ENCODE measurements at places on chromosomes 5 and 9. TPM values are rescaled to one million over a fixed set of nuclear protein-coding genes. Genes with fewer than 3 reads are reported as not detected.
A peak's percentile ranks its signal among the peaks of the same experiment; 100 is the strongest.

The TRPM3 gene
- 3.9 TPM for total RNA-seq

The ENTPD8 gene
- total RNA-seq, result not detected

The NOP16 gene
- 31.8 TPM for total RNA-seq

The ABO gene
- total RNA-seq, result not detected

The RNF224 gene
- not detected for total RNA-seq

The NMUR2 gene
- not detected for total RNA-seq

The PCDHA9 gene
- total RNA-seq, result not detected

- no peak for DNase-seq
Measured at GRCh38 chr5:171673328-171673727, 112.3 kb upstream of the SMIM23 start.

GRCh38 chr9:76642701-76643209 lies 121.5 kb upstream of the PCA3 start:
- no peak for DNase-seq

- no peak for DNase-seq
Measured at GRCh38 chr9:136995362-136995761, 1.0 kb downstream of the CLIC3 start.

DNA sequence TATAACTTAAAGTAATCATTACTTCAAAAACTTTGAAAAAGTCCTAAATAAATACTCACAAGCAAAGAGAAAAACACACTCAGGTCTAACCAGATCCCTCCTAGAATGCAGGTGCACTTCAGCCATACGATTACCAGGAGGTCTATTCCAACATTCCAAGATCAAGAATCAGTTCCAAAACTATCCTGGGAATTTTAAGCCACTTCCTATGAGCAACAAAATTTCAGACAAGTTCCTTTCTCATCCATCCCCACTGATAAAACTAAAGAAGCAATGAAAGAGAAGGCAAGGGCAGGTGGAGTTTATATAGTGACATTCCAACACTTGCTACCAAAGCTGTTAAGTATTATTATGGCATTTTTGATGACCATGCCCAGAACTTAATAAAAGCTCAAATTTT lies 29.6 kb downstream of the MLLT3 start:
- no peak for DNase-seq

DNA sequence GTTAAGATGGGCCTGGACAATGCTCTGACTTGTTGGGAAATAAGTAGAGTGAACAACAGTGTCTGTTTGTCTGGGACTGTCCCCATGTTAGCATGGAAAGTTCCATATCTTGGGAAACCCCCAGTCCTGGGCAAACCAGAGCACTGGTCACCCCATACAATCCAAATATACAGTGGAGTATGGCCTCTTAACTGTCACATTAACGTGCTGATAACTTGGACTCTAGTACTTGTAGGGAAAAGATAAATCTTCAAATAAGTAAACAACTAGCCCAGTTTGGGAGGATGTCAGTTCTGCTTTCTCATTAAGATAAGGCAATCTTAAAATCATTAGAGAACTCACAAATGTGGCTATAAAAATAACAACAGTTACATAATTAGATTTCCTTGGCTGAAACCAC lies 47.6 kb upstream of the JAK2 start:
- DNase-seq, result no peak

- no peak for DNase-seq
Measured at GRCh38 chr9:131214286-131214856, 61.9 kb downstream of the FAM78A start.

GRCh38 chr5:107072440-107072839 lies 598.3 kb downstream of the EFNA5 start:
- no peak for DNase-seq

DNA sequence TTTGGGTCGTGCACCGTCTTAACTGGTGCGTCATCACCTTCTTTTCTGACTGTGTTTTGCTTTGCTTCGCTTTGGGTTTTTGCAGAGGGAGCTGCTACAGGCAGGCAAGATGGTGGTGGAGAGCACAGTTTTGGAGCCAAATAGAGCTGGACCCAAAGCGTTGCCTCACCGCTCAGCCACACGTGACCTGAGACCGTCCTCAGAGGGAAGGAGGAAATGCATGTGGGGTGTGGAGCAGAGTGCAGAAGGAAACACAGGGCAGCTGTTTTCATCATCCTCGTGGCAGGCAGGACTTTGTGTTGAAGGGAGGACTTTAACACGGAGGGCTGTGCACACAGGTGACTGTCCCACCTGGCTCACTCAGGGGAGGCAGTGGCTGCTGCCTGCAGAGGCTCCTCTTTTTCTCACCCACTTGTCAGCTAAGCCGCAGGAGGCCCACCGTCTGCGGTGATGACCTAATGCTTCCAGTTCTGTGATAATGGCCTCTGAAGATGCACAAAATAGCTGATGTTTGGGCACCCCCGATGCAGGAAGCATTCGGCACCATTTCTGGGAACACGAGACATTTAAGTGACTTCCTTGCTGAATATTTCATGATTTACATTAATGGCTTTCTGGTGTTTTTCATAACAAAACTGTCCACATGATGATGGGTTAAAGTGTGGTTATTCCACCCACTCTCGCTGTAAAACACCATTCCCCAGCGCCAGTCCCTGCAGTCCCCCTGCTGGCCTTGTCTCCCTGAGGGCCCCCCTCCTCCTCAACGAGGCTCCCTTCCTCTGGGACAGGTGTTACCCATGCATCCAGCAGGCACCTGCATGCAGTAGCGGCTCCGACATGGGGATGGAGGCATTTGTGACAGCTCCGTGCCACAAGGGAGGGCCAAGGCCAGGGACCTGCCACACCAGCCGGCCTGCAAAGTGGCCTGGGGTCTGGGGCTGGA lies 12.4 kb upstream of the UBAC1 start:
- DNase-seq, result no peak

DNA sequence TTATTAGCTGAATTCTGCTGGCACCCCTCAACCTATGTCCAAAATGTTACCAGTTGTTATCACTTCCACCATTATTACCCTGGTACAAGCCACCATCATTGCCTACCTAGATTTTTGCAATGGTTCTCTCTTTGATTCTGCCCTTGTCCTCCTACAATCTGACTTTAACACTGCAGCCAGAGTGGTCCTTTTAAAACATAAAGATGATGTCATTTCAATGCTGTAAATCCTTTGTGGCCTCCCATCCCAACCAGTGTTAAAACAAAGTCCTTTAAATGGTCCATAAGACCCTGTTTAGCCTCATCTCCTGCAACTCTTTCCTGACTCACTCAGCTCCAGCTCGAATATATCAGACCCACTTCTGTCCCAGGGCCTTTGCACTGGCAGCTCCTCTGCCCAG lies 54.9 kb upstream of the FSTL4 start:
- DNase-seq, result no peak

DNA sequence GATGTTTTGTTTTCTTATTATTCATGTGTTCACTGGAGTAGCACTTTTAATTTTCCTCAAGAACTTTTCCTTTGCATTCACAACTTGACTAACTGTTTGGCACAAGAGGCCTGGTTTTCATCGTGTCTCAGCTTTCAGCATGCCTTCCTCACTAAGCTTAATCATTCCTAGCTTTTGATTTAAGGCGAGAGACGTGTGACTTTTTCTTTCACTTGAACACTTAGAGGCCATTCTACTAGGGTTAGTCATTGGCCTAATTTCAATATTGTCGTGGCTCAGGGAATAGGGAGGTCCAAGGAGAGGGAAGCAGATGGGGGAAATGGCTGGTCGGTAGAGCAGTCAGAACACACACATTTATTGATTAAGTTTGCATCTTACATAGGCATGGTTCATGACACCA lies 94.0 kb downstream of the ZNF462 start:
- DNase-seq, result no peak

DNA sequence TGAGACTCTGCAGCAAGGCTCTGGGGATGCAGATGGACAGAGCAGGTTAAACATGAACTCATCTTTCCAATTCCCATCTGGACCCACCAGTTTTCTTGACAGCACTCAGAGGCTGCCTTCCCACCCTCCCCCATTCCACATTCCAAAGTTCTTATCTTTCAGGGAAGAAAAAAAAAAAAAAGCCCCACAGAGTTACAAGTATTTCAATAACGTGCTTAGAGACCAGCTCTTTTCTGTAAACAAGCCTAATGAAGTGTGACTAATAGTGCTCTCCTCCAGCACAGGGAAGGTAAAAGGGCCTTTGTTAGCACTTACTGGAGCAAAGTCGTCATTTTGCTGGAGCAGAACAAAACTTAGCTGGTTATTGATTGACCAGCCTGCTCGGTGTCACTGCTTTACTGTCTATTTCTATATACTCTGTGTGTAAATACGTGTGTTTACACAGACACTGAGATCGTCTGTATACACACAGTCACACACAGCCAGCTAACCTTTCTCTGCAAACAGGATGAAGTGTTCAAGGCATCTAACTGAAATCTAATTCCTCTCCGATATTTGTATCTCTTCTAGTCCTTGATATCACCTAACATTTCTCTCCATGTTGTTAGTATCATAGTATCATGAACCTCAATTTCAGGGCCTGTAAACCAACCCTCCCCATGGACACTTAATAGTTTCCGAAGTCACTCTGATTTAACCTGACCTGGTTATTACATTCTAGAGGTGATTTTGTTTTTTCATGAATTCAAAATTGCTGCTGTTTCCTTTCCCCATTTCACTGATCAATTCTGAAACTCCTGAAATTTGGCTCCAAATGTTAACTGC lies 84.9 kb downstream of the ZNF608 start:
- DNase-seq, result peak; percentile 88

DNA sequence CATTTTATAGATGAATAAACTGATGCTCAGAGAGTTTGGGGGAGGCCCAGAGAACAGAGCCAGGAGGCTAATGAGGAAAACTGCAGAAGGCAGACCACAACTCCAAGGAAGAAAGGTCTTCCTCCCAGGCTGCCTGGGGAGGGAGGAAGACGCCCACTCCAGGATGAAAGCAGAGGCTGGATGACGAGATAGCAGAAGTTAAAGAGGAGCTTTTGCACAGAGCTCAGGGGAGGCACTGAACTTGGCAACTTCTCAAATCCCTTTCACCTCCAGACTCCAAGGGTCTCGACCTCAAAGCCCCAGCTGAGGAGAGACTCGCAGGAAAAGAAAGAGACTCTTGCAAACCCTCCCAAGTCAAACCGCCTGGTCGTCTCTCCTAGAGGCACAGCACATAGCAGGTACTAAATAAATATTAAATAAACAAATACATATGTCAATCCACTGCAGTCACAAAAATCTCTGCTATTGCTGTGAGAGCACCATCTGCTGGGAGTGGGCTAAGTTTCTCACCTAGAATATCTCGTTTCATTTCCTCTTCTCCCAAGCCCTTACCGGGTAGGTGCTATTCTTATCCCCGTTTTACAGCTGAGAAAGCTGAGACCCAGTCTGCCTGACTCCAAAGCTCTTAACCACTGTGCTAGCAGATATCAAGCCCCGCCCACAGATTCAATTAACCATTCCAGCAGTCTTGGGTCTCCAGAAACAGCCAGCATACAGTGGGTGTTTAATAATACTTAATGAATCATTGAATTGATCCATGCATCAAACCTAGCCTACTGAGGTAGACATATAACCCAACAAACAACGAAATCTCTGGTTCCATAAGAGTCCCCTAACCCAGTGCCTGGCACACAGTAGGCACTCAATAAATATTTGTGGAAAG lies 97.8 kb upstream of the HAND1 start:
- peak; percentile 11 for DNase-seq

- DNase-seq, result no peak
Measured at GRCh38 chr5:150573867-150574817, 66.2 kb downstream of the NDST1 start.

GRCh38 chr5:54186108-54186507 lies 124.3 kb downstream of the ARL15 start:
- no peak for DNase-seq

DNA sequence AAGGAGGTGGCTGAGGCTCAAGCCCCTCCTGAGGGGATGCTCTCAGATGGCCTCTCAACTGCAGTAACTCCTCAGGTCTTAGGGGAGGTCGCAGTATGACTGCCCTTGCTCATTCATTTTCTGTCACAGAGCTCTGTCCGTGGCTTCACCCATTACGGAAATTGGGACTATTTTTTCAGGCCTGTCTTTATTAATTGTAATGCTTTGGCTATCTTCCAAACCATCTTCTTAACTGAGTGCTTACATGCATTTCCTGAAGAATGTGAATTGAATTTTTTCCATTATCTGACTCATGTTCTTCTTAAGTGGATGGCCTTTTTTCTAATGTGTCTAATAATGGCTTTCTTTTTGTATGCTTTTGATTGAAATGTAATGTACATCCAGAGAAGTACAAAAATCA lies 36.4 kb upstream of the SV2C start:
- no peak for DNase-seq

DNA sequence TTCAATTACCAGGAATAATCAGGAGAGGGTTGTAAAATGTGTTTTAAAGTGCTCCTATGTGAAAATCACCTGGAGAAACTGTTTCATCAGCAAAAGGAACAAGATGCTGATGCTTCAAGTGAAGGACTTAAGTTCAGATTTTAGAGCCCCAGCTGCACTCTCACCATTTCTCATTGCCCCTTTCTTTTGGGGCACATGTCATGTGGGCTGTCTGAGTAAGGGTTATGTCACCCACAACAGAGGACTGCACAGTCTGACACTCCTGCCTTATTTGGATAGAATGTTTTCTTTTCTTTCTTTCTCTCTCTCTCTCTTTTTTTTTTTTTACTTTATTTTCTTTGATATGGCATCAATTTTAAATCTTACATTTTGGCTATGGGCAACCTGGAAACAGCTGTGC lies 204.1 kb upstream of the EFNA5 start:
- DNase-seq, result no peak

- peak; percentile 82 for DNase-seq
Measured at GRCh38 chr5:149990518-149991376, 9.7 kb downstream of the TIGD6 start.

DNA sequence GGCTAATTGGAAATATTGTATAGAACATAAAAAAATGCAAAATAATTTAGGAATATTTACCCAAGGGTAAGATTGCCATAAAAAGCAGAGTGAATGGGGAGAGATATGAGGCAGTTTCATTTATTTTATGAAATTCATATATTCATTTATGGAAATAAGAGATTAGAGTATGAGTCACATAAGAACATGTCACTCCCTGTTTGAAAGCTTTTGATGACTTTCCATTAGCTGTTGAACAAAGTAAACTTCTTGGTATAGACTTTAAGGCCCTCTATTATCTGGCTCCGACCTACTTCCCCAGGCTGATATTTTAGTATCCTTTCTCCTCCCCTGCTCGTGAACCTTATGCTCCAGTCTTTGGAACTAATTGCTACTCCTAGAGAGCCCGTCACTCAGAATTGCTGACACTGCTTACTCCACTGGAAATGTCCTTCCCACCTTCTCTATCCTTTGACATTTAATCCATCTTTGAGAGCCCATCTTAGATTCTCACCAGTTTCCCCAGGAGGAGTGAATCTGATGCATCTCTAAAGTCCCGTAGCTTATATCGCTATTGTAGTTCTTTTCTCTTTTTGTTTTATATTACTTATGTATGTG lies 8.9 kb upstream of the ACTBL2 start:
- DNase-seq, result no peak
